H7 (cell line): ENCODE measurements at places on chromosomes 1 and 21. TPM values are rescaled to one million over a fixed set of nuclear protein-coding genes. Genes with fewer than 3 reads are reported as not detected.
A peak's percentile ranks its signal among the peaks of the same experiment; 100 is the strongest.

RXFP4 gene
- total RNA-seq = not detected in 2 replicates

PLD5 gene
- 1.1 and 1.4 TPM in 2 replicates for total RNA-seq

NEXN gene
- 0.90 and 1.3 TPM in 2 replicates for total RNA-seq

DNA sequence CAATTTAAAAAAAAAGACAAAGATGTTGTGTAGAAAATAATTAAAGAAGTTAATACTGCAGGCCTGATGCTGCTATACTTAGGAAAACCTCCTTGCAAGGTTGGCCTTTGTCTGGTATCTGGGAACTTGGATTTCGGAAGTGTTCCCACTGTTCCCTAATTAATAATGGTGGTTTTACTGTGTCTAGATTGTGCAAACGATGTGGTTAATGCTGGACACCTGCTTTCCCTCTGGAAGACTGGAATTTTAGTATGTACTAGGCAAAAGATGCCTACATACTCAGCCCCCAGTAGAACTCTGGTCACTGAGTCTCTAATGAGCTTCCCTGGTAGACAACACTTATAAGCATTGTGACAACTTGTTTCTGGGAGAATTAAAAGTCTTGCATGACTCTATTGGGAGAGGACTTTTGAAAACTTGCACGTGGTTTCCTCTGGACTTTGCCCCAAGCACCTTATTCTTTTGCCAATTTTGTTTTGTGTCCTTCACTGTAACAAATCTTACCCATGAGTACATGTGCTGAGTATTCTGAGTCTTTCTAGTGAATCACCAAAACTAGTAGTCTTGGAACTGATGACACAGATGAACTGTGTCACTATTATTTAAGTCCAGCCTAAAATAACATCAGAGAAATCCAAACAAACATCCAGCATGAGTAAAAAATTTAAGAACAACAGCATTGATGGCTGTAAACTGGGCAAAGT is 40.4 kb downstream of the LIN9 start:
- DNase-seq = no peak

DNA sequence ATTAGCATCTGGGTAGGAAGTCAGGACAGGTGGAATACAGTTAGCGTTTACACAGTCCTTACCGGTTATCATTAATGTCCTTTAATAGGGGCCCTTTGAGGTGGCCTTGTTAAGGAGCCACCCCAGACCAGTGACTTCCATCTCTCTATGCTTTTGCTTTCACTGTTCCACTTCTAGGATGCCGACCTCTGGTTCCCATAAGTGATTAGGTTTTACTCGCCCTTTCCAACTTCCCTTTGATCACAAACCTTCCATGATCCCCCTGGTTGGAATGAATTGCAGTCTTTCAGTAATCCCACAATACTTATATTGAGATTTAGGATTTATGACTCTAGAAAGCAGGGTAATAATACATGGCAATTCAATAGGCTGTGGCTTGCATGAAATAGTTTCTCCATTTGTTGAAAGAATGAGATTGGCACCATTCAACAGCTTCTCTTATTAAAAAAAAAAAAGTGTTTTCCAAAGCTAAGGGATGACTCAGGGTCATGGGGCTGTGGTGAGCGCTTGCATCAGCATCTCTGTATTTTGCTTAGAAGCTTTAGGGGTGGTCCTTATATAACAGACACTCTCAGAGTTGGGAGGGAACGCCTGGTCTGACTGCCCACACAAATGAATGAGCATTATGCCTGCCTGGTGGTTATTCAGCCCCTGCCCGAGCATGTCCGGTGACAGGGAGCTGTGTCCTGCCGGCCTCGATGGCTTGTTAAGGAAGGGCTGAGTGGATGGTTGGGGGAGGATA is 110.5 kb downstream of the CNIH3 start:
- DNase-seq = no peak

DNA sequence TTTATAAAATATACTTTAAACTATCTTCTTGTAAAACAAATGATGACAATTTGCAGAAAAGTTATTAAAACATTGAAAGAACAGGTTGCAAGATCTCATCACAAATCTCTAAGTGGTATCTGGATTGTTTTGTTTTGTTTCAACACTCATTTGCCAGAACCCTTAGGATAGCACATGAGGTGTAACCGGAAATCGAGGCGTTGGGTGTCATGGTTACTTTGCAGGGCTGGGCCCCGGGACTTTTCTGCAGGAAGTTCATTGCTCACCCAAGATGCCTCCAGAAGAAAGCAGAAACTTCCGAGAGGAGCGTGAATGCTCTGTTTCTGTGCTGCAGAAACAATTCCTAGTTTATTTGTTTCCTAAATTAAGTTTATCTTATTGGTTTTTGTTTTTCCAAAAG is 2.5 kb downstream of the DISC1 start:
- DNase-seq = no peak

DNA sequence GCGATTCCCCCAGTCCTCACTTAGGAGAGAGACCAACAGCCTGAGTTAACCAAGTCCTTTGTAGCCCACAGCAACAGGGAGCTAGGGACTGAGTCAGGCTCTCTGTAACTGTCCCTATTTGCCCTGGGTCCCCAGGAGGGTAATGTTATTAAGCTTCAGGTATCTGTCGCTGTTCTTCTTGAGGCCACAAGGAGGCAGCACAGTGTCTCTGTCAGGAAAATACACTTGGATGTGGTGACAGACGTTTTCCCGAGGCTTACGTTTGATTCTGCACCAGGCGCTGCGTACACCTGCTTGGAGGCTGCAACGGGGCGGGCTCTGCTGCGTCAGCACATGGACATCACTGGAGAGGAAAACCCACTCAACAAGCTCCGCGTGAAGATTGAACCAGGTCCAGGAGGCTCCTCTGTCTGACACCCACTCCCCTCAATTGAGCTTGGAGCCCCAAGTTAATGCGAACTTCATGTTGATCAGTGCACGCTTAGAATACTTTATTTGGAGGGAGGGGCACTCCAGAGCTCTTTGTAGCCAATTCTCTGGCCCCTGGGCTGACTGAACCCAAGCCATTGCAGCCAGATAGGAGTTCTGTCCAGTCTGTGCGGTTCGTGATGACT is 10.7 kb upstream of the ELF3 start:
- DNase-seq = peak; percentile 87

DNA sequence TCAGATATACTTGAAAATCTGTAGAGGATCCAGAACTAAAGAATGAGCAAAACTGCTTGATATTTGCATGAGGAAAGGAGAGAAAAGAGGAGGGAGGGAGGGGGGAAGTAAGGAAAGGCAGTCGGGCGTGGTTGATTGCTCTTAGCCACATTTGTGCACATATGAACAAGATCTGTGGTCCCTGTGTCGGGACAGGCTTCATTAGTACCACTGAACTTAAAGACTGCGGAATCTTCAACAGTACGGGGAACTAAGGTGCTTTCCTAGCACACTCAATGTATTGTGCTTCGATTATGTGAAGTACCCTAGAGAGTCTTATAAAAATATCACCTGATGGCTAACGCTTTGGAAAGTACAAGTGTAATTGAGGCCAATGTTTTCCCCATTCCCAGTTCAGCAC is 59.9 kb downstream of the ZBTB18 start:
- no peak for DNase-seq

KCNN3 gene
- 0.18 and 0.62 TPM in 2 replicates for total RNA-seq

CYP4Z1 gene
- total RNA-seq = not detected in 2 replicates

ZNF326 gene
- total RNA-seq = 8.0 and 13.0 TPM in 2 replicates

SLC2A5 gene
- 0.03 TPM in 1 of 2 replicates, not detected in the other for total RNA-seq

- DNase-seq = no peak
Observed at GRCh38 chr21:45910548-45911221, 70.9 kb upstream of the COL6A1 start.

- DNase-seq = peak; percentile 30
Observed at GRCh38 chr1:162389021-162389818, 7.7 kb downstream of the C1orf226 start.

GRCh38 chr21:25133939-25134338 is 473.3 kb downstream of the MRPL39 start:
- DNase-seq = no peak
